BJ (cell line): ENCODE measurements at places on chromosomes 3 and 15.
A peak's percentile ranks its signal among the peaks of the same experiment; 100 is the strongest.

- no peak for DNase-seq
Measured at GRCh38 chr3:58608648-58609047, 31.5 kb upstream of the FAM107A start.

DNA sequence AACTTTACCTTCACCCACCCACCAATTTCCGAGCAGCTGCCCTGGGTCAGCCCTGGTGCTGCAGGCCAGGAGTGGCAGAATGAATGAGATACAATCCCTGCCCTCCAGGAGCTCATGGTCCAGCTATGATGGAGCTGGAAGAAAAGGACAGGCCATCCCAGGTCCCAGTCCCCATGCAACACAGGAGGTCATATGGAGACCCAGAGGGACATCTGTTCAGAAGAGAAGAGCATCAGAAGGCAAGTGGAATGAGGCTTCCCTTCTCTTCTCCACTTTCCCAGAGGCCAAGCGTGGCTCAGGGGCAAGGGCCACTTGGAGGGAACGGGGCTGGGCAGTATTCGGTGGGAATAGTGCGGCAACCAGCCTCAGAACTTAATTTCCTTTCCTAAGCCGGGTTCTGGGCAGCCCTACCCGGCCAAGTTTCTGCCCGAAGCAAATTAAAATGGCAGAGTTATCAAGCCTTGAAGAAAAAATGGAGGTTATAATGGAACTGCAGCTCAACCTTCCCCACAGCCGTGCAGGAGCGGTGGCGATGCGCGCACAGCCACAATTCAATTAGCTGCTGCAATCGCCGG, 35.9 kb downstream of the TLE3 start:
- no peak for DNase-seq

DNA sequence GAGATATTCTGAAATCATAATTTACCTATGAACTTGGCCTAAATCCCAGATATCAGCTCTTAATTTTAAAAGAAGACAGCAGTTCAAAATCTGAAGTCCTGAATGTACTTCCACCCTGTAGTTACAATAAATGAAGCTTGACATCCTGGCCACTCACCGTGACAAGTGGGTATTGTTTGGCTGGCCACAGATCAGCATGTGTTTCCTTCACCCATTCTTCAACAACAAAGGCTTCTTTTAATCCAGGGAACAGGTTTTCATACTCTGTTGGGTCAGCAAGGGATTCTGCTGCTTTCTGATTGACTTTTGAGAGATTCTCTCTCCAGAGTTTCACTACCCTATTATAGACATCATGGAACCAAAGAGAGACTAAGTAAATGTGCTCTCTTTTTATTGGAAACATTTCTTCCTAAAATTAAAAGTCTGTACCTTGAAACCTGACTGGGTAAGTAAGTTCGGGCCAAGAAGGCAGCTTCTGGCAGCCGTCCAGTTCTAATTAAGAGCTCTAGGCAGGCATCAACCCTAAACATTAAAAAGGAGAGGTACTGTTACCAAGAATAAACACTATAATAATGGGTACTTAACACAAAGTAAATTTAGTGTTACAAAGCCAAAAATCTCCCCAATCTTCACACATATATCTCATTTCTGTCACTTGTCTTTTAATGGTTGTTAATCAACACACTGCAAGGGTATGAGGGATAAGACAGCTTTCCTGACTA, 15.2 kb downstream of the MRPS22 start:
- DNase-seq: no peak

- no peak for DNase-seq
Measured at GRCh38 chr15:59237924-59238331, 31.3 kb downstream of the LDHAL6B start.

GRCh38 chr3:46947546-46947901, 29.0 kb downstream of the CCDC12 start:
- DNase-seq: no peak

DNA sequence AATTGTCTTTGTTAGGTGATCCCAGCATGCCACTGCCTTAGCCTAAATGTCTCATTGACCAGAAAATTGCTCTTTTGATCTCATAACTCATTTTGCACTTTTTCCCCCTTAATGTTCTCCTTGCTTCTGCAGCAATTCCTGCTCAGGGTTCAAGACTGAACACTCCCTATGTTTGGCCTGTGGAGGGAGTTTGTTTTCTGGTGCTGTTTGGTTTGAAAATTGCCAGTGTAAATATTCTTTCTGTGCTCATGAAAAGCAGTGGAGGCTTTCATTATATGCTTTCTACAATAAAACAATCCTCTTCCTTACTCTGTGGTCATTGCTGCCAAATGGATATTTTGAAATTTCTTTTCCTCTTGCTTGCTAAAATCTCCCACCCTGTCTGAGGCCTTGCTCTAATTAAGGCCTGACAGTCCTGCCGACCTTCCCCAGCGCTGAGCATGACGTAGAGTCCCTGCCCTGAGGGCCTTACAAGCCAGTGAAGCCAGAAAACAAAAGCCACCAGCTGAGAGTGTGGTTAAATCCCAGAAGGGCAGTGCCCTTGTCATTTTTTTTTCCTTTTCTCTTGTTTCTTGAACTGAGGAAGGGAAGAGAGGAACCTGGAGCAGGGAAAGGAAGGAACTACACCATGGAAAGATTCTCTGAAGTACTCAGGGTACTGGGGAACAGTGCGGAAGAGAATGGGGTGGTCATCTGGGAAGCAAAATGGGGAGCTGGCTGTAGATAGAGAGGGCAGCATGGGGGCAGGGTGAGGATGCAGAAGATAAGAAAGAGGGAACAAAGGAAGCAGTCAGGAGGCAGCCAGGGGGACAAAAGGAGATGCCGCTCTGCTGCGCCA, 24.8 kb downstream of the ZBTB38 start:
- DNase-seq: peak; percentile 72

DNA sequence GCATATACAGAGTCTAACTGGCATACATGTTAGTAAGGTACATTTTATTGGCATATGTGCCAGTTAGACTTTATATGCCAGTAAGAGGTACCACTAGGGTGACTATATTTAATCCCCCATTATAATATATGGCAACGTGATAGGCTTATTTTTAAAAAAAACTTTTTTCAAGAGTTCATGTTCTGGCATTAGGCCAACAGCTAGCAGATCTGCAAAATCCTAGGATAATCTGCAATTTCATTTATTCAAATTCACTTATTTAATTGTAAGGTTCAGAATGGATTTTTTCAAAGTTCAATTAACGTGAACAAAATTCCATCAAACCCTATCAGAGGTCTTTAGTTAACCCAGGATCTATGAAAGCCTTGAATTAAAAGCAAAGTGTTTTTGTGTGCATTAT, 31.9 kb downstream of the NIT2 start:
- no peak for DNase-seq

GRCh38 chr3:115712871-115713270, 89.6 kb downstream of the GAP43 start:
- no peak for DNase-seq

DNA sequence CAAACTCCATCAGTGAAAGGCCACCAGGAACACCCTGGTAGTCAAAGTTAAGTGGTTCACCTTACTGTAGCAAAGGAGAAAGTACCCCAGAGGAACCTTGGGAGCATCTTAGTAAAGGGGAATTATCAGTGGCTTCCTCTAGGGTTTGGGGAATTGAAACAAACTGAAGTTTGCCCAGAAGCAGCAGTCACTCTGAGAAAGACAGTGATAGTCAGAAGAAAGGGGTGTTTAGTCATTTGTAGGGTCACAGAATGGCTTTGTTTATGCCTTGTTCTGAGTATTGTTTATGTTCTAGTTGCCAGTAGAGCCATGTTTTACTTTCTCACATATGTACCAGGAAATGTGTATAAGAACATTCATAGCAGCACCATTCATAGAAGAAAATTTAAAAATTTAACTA, 93.8 kb downstream of the FHIT start:
- DNase-seq: no peak

DNA sequence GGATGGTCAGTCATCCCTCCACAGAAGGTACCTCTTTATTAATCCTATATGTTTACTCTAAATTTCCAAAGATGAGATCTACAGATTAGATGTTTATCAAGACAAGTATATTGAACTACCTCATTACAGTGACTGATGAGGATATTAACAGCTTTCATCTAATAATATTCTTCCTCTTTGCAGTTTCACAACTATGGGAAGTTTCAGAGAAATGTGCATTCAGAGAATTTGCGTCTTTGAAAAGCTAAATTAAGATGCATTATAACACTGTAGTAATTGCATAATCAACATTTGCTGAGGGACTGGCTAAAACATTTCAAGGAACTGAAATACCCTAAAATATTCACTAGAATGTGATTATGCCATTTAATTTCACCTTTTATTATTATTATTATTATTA, 46.7 kb downstream of the MCF2L2 start:
- no peak for DNase-seq

- no peak for DNase-seq
Measured at GRCh38 chr3:31918179-31919150, 62.6 kb downstream of the OSBPL10 start.

DNA sequence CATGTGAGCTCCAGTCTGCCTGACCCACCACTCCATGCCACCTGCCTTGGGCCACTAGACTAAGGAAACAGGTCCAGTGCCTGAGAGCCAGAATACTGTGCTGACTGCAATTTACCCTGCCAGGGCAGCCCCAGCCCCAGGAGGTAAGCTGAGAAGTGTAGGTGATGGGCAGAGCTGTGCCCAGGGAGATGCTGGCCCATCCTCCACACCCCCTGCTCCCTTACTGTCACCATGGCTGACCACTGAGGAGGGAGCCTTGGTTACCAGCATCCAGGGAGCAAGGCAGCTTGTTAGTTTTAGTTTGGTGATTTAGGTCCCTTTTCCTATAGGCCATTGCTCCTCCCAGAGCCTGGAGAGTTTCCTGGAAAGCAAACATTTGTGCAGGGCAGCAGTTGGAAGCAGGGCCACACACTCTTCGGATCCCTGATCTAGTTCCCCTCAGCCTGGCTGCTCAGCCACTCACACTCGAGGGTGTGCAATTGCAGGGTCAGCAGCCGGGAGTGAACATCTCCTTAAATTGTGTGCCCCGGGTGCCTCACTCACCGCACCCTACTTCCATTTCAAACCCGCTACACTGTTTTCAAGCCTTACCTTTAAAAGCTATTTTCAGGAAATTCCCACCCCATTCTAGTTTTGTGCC, 2.0 kb downstream of the GALNT15 start:
- no peak for DNase-seq

DNA sequence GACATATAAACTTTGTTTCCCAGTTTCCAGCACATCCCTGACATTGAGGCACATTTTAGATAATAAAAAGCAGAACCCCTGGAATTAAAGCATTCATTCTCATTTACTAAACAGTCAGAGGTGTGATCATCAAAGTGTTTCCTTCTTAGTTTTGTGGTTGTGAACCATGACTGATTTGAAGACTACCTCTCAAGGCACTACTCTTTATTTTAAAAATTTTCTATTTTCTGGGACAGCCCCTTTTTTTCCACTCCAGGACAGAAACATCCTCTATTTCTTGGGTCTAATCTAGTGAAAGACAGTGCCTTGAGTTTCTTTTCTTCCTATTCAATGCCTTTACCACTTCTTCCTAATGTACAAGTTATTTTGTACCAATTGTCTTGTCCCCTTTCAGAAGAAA, 5.2 kb downstream of the SST start:
- DNase-seq: no peak

GRCh38 chr3:52061121-52061910, 4.9 kb upstream of the DUSP7 start:
- no peak for DNase-seq

GRCh38 chr3:123725652-123726400, 141.0 kb upstream of the HACD2 start:
- no peak for DNase-seq

DNA sequence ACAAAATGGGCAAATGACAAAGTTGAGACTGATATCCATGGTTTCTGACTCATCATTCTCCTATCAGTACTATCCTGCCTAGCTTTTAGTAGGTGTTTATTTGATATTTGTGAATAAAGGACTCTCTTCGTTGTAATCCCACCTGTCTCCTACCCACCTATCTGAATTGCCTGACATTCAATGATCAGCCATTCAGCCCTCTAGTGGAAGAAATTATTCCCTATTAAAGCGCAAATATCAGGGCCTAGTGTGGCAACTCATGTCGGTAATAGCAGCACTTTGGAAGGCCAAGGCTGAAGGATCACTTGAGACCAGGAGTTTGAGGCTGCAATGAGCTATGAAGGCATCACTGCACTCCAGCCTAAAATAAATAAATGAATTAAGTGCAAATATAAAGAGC, 195.7 kb upstream of the SETMAR start:
- no peak for DNase-seq

GRCh38 chr3:185724761-185725160, 100.1 kb downstream of the IGF2BP2 start:
- no peak for DNase-seq

- DNase-seq: no peak
Measured at GRCh38 chr3:69776920-69777581, 37.8 kb downstream of the MITF start.

DNA sequence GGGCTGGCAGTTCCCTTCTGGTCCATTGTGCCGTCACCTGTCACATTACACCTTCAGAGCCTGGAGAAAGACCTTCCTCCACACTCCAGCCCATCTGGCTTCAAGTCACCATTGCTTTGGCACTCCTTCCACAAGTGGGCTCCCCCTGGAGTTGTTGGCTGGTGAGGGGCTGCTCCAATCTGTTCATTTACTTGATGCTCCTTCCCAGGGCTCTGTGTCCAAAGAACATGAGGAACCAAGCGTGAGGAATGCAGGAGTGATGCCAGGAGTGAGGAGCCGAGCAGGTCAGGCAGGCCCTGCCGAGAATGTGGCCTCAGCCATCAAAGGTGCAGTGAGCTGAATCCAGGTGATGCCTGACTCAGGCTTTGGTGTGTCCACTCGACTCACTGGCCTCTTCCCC, 57.2 kb downstream of the OXNAD1 start:
- DNase-seq: no peak

GRCh38 chr3:41450416-41451231, 251.3 kb downstream of the CTNNB1 start:
- no peak for DNase-seq

DNA sequence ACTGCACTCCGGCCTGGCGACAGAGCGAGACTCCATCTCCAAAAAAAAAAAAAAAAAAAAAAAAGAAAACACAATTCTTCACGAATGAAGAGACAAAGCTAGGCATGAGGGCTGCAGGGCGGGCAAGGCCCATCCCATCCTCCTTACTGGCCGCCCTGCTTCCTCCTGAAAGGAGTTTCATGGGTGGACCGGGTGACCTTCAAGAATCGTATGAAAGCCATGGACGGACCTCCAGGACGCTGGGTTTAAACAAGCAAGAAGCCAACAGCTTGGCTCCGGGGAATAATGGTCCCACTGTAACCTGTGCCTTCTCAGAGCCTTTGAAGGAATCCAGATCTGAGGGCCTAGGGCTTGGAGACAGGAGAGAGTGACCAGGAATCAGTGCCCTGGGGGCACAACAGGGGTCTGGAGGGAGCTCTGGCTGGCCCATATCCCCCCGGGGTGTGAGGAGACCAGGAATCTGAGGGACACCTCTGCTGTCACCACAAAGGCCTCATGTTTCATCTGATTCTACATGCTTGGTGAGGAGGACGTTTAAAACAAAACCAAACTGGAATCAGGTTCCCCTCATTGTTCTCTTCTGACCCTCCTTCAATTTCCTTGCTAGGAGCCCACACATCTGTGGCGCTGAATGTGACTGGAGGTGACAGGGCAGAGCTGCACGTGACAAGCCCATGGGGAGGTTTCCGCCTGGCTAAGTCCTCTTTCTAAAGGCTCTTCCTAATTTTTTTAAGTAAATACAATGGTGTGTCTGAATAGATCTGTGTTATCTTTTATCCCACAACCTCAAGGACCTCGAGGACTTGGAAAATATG, 46.1 kb downstream of the WHAMM start:
- no peak for DNase-seq

- no peak for DNase-seq
Measured at GRCh38 chr15:78264304-78265136, at the start of gene DNAJA4. TSS of gene DNAJA4 (plus strand) at chr15:78264562. CDS start at chr15:78264764, 202 bp downstream.

- DNase-seq: no peak
Measured at GRCh38 chr3:186109897-186110803, 1.3 kb upstream of the ETV5 start.

- DNase-seq: no peak
Measured at GRCh38 chr15:40425681-40426080, 15.1 kb upstream of the BAHD1 start.
